OCI-M1 (cell line): ENCODE measurements at places on chromosomes 12 and 14.

- DNase-seq: no peak
Measured at GRCh38 chr12:100955139-100955538, 160.6 kb downstream of the ANO4 start.

DNA sequence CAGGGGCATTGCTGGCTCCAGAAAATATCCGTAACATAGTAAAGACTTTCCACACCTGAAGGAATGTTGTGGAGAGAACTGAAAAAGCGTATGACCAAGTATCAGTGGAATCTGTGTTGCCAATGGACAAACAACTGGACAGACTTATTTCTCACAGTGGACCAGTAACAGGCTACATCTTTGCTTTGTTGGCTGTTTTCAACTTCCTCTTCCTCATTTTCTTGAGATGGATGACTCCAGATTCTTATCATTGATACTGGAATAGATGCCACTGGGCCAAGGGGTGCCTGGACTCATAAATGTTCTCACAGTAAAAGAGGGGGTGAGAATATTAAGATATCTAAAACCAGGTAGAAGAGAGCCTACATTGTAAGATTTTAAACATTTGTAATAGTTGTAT is 6.4 kb downstream of the GAS2L3 start:
- peak; percentile 3 for DNase-seq

DNA sequence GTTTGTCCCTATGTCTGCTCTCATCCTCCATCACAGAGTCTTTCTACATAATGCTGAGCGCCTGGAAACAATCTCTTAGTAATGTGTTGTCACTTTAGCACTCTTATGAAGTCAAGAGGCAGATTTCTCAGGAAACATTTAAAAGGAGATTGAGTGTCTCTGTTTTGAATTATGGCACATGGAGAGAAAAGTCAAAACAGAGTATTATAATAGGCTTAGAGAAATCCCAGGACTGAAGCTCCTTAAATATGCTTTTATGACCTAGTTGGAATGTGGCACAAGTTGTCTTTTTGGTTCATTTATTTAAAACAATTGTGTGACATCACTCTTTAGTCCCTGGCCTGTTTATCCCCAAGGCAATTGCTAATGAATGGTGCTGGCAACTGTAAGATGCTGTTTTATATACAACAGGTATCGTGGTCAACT is 117.8 kb upstream of the HIF1A start:
- no peak for DNase-seq

- DNase-seq: peak; percentile 31
Measured at GRCh38 chr12:81953541-81953940, 194.4 kb upstream of the PPFIA2 start.
